ENCODE measurements at places on chromosomes 6 and 20.

- DNase-seq: no peak
These were observed 45.8 kb upstream of the SMIM8 start for GRCh38 chr6:87276624-87277023.

DNA sequence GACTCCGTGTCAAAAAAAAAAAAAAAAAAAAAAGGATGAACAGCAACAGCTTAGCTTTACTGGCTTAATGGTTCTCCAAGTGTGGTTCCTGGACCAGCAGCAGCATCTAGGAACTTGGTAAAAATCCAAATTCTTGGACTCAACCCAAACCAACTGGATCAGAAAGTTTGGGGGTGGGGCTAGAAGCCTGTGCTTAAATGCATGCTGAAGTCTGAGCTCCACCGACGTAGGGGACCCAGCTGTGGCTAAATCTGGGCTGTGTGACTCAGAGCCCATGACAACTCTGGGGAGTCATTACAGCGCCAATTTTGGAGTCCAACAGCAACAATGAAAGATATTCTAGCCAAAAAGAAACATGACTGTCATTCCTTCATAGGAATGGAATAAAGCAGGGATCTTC, 13.6 kb upstream of the CHD6 start:
- DNase-seq: peak; percentile 52

GRCh38 chr6:144150710-144151657, 667 bp downstream of the STX11 start:
- peak; percentile 28 for DNase-seq

DNA sequence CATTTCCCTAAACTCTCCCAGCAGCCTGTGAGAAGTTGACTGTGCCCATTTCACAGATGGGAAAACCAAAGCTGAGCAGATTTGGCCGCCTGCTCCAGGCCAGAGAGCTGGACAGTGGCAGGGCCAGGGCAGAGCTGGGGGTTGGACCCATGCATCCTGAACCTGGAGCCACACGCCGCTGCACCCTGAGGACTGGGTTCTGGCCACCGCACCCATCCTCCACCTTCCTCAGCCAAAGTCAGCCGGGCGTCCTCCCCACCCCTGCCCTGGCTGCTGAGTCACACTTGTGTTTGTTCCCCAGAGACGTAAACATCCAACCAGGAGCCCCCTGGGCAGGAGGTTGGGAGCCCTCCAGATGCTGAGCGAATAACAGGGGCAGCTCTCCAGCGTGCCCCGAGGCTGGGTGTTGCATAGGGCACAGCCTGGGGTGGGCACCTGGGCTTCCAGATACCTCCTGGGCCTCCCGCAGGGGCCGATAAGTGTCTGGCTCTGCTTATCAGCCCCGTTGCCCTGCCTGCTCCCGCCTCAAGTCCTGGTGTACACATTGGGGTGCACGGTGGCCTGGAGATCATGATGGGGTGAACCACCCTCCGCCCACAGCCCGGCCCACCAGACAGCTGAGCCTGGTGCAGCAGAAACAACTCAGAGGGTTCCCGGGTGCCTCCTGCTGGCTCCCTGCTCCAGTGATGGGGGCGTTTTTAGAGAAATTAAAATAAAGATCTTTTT, 23.8 kb downstream of the RBM38 start:
- DNase-seq: no peak

GRCh38 chr20:35104685-35105295, 12.2 kb upstream of the TRPC4AP start:
- no peak for DNase-seq

DNA sequence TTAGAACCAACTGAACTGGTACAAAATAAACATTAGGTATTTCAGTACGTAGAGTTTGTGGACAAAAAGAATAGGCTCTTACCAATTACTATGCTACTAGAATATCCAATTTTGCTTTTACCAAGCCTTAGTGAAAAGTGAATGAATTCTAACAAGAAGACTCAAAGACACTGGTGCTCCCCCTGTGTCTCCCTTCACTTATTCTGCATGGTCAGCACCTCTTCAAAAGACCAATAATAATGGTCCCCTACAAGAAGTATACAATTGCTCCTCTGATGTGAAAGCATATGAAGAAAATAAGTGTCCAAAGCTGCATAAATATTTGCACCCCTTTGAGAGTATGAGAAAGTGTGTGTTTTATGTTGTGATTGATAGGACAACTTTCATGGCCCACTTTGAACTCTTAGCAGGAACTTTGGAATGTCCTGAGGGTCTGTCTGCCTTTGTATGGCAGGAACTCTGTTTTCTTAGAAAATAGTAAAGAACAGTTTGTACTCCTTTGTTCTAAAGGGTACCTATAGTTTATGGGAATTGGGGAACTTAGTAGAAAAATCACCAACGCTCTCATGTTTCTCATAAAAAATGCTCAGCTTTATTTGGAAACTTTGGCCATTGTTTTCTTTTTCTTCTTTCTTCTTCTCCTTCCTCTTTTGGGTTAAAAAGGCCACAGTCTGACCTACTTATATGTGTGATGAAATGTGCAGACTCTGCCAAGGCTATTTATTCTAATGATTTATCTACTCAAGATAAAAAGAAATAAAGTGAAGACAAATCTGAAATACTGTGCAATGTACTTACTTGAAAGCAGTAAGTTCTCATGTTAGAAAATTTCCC, 352.4 kb downstream of the LAMA2 start:
- DNase-seq: no peak

DNA sequence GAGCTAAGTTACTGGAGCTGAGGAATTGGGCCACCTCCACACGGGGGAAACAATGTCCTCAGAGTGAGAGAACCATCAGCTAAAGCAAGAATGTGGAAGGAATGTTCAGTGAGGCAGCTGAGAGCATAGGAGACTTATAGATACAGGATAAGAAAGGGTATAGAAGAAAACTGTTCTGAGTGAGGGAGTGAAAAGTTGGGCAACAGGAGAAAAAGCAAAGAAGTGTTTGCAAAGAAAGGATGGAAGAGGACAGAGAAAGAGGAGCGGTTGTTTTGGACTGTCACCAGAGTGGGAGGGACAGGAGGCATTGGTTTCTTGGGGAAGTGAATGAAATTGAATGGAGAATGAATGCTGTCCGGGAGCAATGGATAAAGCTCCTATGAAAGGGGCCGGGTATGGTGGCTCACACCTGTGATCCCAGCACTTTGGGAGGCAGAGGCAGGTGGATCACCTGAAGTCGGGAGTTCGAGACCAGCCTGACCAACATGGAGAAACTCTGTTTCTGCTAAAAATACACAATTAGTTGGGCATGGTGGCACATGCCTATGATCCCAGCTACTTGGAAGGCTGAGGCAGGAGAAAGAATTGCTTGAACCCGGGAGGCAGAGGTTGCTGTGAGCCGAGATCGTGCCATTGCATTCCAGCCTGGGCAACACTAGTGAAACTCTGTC, 296.5 kb downstream of the ADGB start:
- DNase-seq: no peak

DNA sequence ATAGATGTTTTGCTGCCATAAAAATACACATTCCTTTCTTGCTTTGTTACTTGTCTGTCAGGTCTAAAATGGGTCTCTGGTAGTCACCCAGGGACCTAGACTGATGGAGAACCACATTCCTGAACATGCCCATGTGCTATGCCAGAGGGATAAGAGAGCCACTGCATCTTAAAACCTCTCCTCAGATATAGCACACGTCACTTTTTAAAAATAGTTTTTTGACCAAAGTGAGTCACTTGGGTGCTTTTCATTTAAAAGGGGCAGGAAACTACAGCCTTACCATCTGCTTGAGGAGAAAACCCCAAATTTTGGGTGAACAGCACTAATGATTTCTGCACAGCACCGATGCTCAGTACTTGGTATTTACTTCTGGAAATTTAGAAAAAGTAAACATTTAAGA, 197.8 kb downstream of the OGFRL1 start:
- DNase-seq: no peak

- DNase-seq: no peak
These were observed 422.9 kb upstream of the PLCB4 start for GRCh38 chr20:8646033-8646441.

DNA sequence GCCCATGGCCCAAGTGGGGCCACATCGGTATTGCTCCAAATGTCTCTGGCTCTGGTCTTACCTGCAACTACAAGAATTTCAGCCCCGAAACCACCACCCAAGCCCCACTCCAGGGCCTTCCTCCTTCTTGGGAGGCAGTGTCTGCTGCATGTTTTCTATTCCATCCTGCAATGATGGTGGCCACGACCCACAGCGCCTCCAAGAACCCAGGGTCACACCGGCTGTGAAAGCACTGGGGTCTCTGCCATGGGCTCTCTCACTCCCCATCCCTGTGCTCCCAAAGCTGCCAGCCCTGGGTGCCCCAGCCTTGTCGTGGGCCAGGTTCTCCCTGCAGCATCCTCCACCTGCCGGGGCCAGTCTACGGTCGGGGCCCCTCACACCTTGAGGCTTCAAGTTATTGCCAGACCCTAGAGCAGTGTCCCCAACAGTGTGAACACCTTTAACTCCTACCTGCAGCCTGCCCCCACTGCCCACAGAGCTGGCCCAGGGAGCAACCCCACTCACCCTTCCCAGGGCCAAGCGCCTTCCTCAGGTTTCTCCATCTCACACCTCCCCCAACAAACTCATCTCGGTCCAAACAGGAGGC, 115.4 kb downstream of the JPH2 start:
- no peak for DNase-seq

DNA sequence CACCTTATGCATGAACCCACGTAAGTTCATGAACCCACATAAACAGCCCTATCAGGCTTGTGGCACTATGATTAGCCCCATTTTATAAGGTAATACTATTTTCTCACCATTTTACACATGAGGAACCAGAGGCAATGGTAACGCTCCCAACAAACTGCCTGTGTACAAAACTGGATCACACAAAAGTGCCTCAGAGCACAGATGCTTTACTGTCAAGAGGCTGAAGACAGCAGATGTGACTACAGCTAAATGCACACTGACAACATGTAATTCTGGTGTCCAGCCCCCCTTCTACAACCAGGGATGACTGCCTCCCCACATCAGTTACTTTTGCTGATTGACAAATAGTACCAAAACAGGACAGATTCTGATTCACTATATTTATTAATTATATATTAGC, 69.6 kb downstream of the GMDS start:
- DNase-seq: no peak

- DNase-seq: no peak
These were observed 41.8 kb upstream of the TOP1 start for GRCh38 chr20:40986774-40987173.

DNA sequence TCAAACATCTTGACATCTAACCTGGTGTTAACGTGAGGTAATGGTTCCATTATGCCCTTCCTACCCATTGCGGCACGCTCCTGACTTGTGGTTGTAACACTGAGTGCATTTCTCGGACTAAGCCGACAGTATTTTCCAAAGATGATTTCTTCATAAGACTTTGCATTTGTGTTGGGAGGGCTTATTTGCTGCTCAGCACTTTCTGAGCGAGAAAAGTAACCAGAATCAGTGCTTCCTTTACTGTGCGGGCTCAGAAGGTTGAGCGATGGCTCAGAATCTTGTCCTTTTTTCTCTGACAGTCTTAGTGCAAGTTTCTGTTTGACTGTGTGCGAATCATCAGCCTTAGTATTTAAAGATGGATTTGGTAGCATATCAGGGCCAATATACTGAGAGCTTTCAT, 171.7 kb downstream of the HIVEP2 start:
- no peak for DNase-seq

DNA sequence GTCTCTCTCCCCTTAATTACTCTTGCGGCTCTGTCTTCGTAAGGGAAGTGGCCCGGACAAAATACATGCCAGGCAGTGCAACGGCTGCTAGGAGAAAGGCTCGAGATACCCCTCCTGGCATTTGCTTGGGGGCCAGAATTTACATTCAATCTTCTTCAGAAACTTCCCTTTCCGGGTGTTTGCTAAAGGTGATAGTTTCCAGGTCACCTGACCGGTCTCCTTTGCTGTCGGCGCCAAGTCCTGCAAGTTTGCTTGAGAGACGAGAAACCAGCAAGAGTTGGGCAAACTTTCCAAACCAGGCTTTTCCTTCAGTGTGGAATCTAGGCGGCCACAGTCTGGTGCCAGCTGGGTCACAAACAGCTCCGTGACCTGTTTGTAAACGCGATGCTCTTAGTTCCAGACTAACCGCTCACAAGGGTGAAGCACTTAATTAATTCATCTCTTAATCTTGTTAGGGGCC, 563 bp upstream of the SRSF3 start:
- DNase-seq: peak; percentile 73

DNA sequence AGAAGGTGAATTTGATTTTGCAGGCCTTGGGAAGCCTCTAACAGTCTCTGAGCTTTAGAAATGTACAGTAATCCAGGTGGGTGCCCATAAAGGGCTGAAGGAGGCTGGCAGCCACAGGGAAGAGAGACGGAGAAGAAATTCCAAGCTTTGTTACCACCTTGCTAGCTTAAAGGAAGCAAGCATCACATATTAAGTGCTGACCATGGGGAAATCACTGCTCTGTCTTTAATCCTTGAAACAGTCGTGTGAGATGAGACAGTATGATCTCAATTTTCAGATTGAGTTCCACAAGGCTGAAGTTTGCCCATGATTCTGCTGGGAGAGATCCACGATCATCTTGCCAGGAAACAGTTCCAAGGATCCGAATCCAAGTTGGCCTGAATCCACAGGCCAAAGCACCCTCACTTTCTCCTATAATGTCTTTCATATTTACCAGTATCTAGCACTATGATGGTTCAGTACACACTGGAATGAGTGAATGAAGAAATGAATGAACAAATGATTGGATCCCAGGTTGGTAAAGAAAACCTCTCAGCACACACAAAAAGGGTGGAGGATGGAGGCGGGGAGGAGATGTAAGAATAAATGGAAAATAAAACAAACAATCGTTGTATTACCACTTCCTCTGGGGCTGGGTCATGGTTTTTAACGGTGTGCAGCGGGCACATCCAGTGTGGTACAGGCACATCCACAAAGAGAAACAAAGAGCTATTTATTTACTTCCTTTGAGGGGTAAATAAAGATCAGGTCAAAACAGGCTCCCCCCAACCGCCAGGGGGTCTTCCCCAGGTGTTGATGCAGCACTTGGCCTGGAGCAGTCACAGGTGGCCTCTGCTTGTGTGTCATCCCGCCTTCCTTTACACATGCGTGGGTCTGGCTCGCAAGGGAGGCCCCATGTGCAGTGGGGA, 28.2 kb upstream of the TAF8 start:
- DNase-seq: no peak

Measured in RKO (cell line).